ENCODE measurements at places on chromosomes 7 and 10.

- DNase-seq: no peak
These were observed 744.7 kb downstream of the XPNPEP1 start for GRCh38 chr10:109178591-109178990.

DNA sequence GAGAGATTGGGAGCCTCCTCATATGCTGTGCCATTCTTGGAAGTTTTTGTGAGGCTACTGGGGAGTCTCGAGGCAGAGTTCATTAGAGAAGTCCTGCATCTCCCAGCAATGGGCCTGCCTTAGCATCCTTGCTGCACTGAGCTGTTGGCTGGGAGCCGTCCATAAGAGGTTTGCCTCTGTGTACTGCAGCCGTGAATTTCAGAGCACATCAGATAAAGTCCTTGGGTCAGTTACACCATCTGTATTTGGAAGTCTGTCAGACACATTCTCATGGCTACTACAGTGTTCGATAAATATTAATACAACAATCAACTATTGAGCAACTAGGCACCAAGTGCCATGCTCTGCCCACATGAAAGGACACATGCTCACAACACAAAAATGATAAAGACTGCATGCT, 100.5 kb upstream of the SEC61G start:
- DNase-seq: no peak

DNA sequence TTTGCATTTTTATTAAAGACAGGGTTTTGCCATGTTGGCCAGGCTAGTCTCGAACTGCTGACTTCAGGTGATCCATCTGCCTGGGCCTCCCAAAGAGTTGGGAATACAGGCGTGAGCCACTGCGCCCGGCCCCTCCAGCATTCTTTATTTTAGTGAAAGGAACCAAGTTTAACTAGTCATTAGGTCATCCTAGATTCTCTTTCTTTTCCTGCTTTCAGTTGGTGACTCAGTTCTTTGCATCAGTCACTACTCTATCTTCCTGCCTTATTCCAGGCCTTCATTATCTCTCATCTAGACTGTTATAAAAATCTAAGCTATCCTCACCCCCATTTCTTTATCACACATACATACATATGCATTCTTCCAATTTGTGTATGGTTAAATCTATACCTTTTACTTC, 63.7 kb downstream of the PRSS58 start:
- no peak for DNase-seq

- DNase-seq: no peak
These were observed 45.4 kb downstream of the CUBN start for GRCh38 chr10:17084258-17084657.

DNA sequence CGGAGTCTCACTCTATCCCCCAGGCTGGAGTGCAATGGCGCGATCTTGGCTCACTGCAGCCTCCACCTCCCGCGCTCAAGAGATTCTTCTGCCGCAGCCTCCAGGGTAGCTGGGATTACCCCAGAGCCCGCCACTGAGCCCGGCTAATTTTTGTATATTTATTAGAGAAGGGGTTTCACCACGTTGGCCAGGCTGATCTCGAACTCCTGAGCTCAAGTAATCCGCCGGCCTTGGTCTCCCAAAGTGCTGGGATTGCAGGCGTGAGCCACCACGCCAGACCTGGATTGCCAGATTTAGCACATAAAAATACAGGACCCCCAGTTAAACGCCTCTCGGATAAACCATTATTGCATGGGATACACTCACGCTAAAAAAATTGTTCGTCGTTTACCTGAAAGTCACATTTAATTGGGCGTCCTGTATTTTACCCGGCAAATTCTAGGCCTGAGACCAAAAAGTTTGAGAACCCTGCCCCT, 375 bp upstream of the GATAD1 start:
- no peak for DNase-seq

DNA sequence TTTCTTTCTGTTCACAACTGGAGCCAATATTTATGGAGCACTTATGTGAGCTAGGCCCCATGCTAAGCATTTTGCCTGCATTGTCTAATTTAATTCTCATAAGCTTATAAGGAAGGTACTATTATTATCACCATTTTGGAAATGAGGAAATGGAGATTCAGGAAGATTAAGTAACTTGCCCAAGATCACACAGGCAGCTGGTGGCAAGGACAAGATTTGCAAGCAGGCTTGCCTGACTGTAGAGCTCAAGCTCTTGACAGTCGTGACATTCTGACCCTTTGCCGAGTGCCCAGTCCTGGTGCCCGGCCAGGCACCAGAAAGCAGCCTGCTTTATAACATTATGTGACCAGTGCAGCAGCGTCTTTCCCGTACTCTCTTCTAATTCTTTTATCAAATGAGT, 38.2 kb downstream of the WNT2 start:
- no peak for DNase-seq

DNA sequence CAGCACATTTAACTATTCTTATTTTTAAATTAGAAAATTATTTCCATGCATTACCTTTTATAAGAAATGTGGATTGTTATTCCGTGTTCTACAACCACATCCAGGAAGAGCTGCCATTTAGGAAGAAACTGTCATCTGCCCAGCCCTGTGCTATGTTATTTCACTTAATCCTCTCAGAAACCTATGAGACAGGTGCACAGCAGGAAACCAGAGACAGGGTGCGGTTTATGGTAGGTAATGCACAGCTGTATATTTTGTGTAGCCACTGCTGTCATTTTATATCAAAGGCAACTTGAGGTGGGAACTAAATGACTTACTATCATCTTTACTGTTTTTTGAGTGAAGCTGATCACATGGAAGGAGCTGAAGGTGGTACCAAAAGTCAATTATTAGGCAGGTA, 232.3 kb downstream of the MAGI2 start:
- no peak for DNase-seq

GRCh38 chr7:47382200-47382599, 199.7 kb downstream of the TNS3 start:
- DNase-seq: no peak

GRCh38 chr10:83713423-83713822, 425.9 kb upstream of the GHITM start:
- DNase-seq: no peak

- no peak for DNase-seq
These were observed 42.9 kb downstream of the NRAP start for GRCh38 chr10:113620936-113621335.

DNA sequence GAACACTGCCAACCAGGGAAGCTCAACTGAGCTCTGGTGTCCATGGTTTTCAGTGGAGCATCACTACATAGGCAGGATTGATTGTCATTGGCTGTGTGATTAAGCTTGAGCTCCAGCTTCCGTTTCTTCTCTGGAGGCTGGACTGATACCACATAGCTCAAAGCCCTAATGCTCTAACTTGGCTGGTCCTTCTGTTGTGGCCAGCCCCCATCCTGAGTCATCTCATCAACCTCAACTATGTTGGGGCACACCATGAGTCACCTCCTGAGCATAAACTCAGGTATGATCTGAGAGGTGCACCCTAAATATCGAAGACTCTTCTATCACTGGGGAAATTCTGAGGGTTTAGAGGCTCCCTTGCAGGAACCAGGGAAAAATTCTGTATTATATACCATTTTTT, 114.5 kb upstream of the INHBA start:
- DNase-seq: no peak

All from NCI-H1436 treated with DMSO at 0.1 percent for 48 hours (cell line).